NCI-H187 treated with DMSO at 0.1 percent for 48 hours (cell line): ENCODE measurements at places on chromosomes 7 and 10.

GRCh38 chr7:150901160-150902035, 49.1 kb downstream of the AOC1 start:
- no peak for DNase-seq

DNA sequence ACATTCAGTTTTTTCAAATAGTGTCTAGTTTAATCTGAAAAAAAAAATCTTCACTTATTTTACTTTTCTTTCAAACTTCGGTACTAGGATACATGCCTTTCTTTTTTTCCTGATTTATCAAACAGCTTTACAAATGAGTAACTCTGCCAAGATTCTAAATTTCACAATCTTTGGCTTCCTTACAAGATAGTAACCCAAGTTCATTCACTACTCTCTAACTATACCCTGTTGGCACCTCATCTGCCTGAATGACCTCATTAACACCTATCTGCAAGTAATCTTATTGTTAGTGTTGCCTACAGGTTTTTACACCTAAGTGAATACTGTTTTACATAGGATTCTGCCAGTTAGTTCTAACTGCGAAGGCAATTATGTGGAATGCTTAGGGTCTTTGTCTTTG, 159.8 kb downstream of the FOXP2 start:
- DNase-seq, result no peak

GRCh38 chr10:89813546-89813945, 112.2 kb downstream of the KIF20B start:
- DNase-seq, result no peak

DNA sequence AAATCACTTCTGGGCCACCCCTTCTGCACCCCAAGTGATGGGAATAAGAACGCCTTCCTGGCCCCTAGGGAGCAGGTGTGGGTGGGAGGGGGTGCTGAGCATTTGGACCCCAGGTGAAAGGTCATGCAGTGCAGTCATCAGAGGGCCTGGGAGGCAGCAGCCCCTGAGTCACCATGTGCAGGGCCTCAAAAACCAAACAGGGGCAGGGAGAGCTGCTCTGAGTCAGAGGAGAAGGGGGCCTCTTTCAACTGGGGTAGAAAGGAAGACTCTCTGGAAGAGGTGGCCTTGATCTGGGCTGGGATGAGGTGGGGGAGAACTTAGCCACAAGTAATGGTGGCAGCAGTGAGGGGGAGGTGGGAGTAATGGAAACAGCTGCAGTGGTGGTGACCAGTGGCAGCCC, 164.3 kb downstream of the BUB3 start:
- DNase-seq, result no peak

DNA sequence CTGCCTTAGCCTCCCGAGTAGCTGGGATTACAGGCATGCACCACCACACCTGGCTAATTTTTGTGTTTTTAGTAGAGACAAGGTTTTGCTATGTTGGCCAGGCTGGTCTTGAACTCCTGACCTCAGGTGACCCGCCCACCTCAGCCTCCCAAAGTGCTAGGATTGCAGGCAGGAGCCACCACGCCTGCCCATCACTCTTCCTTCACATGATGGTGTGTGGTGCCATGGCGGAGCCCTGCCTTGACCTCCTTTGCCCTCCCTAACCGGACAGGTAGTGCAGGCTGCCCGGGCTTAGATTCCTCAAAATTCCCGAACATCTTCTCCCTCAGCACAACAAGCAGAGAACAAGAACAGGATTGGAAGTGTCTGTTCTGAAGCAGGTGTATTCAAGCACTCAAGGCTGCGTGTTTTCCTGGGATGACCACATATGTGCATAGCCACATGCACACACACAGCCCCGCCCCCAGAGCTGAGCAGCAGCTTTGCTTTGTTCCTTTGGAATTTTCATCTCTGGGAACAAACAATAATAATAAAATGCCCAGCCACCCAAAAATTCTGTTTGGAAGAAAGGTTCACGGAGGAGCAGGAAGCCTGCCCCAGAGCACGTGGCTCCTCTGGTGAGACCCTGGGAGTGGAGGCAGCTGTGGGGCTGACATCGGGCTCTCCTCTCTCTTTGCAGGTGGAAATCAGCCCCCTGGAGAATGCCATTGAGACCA, 131.3 kb upstream of the NPS start:
- DNase-seq, result no peak
